IPS DF 6.9 (cell line): ENCODE measurements at places on chromosomes 5 and 9.

DNA sequence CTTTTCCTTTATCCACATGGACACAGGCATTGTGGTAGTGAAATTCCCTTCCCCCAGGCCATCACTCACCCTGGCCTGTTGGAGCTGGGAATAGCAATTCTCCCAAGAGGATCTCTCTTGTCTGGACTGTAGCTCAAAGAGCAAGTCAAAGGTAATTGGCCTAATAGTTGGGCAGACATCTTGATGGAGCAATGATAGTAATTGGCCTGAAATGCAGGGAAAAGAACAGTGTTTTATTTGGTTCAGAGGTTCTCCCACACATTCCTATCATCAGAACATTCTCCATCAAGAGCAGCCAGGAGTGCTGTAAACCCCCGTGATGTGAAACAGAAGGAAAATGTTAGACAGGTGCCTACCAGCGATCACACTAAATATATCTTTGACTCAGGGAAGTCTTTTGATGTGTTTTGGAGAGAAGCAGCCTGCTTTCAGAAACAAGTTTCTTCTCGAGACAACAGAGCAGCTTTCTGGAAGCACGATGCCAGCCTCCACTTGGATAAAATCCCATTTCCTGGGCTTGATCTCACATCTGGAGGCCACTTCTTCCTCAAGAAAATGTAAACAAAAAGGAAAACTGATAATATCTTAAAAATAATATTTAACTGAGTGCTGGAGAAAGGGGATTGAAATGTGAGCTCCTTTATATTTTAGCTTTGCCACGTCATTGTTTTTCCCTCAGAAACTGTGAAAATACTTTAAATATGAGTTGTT is 198.1 kb upstream of the WWC1 start:
- no peak for DNase-seq

DNA sequence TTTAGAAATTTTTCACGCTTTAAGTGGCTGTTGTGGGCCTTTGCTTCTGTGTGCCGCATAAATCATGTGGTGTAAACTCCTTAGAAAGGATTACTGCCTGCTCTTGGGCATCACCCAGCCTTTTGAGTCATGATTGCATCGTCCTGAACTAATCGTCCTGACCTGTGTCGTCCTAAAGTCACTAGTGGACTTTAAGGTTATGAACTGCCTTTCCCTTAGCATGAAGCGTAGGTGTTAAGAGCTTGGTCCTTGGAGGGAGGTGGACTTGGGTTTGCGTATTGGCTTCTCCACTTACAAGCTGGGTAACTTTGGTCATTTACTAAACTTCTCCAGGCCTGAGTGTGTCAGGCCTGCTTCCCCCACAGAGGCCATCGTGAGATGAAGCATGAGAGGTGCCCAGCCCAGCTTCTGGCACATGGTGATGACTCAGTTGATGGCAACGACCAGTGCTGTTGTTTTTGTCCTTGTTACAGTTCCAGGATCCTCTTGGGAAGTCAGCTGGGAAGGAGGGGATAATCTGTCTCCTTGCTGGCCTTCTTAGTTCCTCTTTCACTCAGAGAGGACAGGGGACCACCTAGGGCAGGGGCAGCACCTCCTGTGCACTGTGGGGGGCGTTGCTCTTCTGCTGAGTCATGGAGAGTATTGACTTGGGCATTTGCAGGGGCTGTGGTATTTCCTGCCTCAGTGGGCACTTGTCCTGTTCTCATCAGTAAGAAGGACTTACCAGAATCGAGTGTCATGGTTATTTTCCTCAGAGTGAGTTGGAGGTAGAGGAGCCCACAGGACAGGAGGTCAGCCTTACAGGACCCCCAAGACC is 54.2 kb upstream of the NCS1 start:
- DNase-seq, result no peak

- no peak for DNase-seq
Observed at GRCh38 chr9:127131871-127132270, 9.4 kb upstream of the ANGPTL2 start.

GRCh38 chr5:169548315-169548714 is 35.3 kb upstream of the SPDL1 start:
- no peak for DNase-seq

DNA sequence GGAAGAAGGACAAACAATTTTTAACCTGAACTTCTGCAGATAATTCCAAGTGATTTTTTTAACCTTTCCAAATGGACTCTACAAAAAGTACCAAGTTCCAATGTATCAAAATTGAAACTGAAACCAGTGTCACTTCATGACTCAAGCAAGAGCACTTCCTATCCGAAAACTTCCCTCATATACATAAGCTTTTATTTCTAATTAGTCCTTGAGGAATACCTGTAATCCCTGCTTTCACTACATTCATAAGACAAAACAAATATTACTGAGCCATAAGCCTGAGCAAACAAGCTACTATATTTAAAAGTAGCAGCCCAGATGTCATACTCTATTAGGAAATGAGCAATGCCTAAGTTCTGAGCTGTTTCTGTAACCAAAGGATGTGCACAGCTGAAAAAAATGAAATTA is 224.4 kb downstream of the EBF1 start:
- DNase-seq, result no peak

GRCh38 chr9:1869843-1870242 is 145.3 kb upstream of the SMARCA2 start:
- DNase-seq, result peak; percentile 57

DNA sequence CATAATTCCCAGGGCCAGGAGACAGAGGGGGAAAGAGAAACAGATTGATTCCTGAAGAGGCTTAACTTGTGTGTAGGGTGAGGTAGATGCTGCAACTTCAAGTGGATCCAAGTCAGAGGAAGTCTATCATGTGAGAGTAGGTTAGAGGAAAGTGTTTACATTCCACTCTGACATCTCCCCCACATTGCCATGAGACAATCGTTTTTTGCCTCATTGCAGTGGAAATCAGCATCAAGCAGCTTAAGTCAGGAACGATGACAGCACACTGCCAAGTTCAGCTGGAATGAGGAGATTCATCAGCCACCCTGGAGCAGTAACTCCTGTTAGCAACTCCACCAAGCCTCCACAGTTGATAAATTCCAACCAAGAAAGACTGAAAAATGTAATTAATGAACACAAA is 689.7 kb upstream of the MEF2C start:
- DNase-seq, result no peak

GRCh38 chr9:120668399-120668798 is 45.9 kb downstream of the MEGF9 start:
- no peak for DNase-seq
